Suppressor macrophage (primary cell): ENCODE measurements at places on chromosomes 13 and 19.

DNA sequence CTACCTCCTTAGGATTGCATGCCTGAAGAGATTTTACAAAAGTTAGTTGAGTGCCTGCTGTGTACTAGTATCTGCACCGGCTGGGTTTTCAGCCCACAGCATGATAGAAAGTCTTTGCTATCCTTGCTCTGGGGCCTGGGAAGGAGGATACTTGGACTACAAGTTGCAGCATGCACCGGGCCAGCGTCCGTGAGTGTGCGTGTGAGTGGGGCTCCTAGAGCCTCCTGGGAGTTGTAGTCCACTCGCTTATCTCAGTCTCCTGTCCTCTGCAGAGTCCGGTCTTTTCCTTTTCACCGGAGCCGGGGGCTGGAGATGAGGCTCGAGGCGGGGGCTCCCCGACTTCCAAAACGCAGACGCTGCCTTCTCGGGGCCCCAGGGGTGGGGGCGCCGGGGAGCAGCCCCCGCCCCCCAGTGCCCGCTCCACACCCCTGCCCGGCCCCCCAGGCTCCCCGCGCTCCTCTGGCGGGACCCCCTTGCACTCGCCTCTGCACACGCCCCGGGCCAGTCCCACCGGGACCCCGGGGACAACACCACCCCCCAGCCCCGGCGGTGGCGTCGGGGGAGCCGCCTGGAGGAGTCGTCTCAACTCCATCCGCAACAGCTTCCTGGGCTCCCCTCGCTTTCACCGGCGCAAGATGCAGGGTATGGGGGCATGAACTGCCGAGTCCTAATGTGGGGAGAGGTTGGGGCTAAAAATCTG is 20.6 kb downstream of the BRSK1 start:
- no peak for DNase-seq

GRCh38 chr13:96792736-96793403 is 201.4 kb downstream of the OXGR1 start:
- no peak for DNase-seq

GRCh38 chr19:32977280-32977679 is 5.2 kb downstream of the FAAP24 start:
- DNase-seq: peak; percentile 57

GRCh38 chr13:111202745-111203144 is 87.6 kb downstream of the ARHGEF7 start:
- DNase-seq: peak; percentile 54

DNA sequence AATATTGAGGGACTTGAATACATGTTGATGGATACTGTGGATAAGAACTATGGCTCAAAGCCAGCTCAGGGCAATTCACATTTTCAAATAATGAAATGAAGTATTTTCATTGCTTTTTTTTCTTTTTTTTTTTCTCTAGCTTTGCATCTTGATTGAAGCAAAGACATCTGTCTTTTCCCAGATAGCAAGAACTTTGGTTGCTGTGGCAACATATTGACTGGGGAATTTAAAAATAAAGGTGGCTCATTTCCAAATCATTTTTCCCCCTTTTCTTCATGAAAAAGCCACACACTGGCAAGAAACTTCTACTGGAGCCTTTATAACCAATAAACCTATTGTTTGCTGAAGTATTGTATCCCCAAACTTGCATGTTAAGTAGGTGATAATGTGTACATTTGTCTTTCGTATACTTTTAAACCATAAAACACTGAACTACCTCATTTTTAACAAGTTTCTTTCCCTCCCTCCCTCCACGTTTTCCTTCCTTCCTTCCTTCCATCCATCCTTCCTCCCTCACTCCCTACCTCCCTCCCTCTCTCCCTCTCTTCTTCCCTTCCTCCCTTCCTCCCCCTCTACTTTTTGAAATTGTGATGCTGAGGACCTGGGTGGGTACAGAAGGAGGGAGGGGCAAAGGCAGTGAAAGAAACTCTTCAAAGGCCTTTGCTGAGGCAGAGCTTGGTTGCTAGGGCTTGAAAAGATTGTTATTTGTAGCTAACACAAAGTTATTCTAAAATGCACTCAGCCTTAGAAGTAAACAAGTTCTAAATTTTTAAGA is 343.5 kb upstream of the SPRY2 start:
- no peak for DNase-seq

DNA sequence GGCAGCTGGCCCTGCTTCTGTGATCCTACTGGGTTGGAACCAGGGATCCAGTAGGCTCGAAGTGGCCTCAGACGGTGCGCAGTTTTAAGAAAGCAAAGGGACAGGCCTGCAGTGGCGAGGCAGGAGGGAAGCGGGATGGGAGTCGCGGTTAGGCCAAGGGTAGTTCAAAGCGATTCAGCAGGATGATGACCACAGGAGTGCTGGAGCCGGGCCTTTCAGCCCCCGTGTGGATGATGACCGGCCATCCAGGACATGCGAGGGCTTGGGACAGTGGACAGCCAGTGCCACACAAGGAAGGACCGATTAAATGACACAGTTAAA is 854 bp downstream of the RNASEH2B start:
- DNase-seq: peak; percentile 51

DNA sequence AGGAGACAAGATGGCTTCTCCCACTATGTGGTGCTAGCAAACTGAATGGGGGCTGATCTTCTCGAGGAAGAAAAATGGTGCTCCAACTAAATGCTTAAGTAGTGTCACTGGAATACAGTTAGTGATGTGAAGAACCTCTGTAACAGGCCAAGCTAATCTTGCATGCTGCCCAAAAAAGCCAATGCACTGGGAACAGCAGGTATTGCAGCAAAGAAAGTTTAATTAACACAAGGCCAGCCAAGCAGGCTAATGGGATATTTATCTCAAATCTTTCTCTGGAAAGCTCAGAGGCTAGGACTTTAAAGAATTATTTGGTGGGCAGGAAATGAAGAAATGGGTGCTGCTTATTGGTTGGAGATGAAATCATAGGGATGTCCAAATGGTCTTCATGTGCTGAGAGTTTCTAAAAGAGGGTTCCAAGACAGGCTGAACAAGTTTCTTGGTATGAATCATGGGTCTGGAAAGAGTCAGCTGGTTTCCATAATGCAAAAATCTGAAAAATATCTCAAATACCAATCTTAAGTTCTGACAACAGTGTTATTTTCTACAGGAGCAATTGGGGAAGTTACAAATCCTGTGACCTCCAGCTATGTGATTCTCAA is 1550.5 kb downstream of the SLITRK5 start:
- DNase-seq: no peak

DNA sequence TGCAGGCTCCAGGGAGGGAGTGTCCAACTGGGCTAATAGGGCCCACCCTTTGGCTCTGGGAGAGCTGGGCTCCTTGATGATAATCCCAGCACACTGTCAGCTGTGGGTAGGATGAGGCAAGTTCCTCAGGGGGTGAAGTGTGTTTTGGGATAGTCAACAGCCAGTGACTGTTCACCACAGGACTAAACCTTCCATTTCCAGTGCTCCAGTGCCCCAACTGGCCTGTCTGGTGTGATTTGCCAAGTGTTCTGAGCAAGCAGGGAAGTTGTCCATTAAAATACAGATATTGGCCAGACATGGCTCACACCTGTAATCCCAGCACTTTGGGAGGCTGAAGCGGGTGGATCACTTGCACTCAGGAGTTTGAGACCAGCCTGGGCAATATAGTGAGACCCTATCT is 150.9 kb downstream of the TM9SF2 start:
- no peak for DNase-seq
